ENCODE measurements at places on chromosomes 3 and 15.

DNA sequence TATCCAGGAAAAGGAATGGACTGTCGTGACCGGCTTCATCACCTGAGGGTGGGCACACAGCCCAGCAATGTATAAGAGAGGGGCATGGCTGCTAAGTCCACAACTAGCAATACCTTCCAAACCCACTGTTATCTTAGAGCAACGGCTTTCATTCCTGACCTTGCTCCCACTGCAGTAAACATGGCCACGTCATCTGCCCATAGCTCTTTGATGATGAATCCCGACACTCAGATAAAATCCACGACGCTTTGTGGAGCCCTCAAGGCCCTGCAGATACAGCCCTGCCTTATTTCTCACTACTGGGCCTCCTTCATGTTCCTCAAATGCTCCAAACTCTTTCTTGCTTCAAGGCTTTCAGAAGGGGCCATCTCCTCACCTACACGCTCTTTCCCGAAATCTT, 114.0 kb downstream of the ADAMTS17 start:
- DNase-seq = no peak

DNA sequence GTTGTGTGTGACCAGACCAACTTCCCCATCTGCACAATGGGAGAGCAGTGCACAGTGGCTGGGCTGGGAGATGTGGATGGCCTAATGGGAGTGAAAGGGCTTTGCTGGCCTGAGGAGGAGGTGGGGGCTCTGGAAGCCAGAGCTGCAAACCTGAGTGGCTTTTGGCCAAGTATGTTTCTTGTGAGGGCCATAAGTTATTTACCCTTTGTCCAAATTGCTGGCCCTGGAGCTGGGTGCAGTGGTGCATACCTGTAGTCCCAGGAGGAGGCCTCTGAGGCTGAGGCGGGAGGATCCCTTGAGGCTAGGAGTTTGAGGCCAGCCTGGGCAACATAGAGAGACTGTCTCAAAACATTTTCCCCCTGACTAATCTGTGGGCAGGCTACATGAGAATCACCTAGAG, 129.1 kb downstream of the WNT7A start:
- no peak for DNase-seq

DNA sequence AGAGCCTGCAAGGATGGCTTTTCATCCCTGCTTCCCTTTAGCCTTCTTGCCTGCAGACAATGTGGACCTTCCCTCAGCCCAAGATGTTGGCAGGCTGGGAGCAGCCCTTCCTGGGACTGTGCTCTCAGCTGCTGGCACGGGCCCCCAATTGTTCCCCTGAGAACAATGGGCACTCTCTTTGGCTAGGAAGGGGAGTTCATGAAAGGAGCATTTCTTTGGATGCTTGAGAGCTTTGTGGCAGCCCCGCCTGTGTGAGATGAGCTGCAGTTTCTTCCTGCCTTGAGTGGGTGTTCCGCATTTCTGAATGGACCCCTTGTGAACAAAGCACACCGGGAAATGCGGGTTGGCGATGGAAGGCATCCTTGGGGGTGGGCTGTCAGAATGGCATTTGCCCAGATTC, 35.0 kb upstream of the BSN start:
- no peak for DNase-seq

- no peak for DNase-seq
Observed at GRCh38 chr15:80902298-80902801, 87.3 kb downstream of the MESD start.

GRCh38 chr15:78391781-78392180, 46.2 kb upstream of the IREB2 start:
- no peak for DNase-seq

- no peak for DNase-seq
Observed at GRCh38 chr3:148773805-148774204, 53.8 kb upstream of the CPB1 start.

All from T-helper 9 cell (primary cell).